Activated CD4-positive, alpha-beta T cell treated with anti-CD3 and anti-CD28 coated beads for 24 hours (primary cell): ENCODE measurements at places on chromosomes 6 and 20.

DNA sequence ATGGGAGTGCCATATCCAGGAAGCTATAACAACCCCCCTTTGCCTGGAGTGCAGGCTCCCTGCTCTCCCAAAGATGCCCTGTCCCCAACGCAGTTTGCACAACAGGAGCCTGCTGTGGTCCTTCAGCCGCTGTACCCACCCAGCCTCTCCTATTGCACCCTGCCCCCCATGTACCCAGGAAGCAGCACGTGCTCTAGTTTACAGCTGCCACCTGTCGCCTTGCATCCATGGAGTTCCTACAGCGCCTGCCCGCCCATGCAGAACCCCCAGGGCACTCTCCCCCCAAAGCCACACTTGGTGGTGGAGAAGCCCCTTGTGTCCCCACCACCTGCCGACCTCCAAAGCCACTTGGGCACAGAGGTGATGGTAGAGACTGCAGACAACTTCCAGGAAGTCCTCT, 56.7 kb upstream of the TMEM181 start:
- no peak for DNase-seq

DNA sequence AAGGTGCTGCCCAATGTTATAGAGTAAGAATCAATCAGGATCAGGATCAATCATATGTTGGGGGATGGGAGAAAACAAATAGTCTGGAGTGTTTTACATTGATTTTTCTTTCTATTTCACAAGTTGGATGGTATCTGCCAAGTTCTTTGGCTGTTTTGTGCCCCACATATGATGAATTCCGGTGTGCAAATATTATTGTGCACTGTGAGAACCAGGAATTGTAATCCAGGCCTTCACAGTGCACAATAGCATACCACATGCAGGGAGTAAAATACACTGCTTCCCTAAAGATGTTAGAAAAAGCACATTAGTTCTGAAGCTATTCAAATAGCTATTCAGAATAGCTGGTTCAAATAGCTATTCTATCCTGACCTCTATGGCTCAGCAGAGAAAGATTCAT, 133.7 kb downstream of the LCA5 start:
- DNase-seq = no peak

DNA sequence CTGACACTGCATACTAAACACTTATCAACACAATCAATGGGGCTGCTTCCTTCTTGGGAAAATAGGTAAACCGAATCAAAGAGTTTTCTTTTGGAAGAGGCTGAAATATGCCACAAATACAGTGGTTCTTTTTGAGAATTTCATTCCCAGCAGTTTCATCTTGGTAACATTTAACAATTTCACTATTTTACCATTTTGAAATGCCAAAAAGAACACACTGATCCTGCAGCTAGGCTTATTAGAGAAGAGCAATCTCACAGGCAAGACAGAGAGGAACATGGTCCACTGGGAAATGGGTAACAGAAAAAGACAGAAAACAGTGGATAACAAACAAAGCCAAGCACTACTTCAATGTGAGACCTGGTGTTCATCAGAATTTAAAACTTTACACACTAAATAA, 2.5 kb downstream of the CNR1 start:
- DNase-seq = no peak

GRCh38 chr20:63895952-63896263, 982 bp downstream of the DNAJC5 start:
- no peak for DNase-seq

DNA sequence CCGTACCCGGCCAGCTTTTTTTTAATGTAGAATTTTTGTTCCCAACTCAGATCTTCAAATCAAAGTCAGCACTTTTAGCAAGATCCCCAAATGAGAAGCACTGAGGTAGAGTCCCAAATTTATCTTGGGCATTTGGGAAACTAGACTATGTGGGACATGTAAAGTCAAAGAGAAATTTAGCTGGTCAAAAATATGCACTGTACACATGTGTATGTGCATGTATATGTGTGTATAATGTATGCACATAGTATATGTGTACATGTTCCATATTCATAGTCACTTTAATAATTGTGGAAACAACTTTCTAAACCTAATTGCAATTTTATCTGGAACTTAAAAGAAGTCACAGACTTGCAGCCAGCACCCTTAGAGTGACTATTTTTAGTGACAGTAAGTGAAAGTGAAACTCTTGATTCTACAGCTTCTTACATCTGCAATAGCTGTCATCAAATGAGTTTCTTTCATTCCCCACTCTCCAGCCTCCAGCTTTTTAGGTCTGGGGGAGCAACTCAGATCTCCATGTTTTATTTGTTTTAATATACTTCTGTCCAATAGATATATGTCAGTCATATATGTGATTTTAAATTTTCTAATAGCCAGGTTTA, 53.6 kb downstream of the CDC40 start:
- DNase-seq = no peak

DNA sequence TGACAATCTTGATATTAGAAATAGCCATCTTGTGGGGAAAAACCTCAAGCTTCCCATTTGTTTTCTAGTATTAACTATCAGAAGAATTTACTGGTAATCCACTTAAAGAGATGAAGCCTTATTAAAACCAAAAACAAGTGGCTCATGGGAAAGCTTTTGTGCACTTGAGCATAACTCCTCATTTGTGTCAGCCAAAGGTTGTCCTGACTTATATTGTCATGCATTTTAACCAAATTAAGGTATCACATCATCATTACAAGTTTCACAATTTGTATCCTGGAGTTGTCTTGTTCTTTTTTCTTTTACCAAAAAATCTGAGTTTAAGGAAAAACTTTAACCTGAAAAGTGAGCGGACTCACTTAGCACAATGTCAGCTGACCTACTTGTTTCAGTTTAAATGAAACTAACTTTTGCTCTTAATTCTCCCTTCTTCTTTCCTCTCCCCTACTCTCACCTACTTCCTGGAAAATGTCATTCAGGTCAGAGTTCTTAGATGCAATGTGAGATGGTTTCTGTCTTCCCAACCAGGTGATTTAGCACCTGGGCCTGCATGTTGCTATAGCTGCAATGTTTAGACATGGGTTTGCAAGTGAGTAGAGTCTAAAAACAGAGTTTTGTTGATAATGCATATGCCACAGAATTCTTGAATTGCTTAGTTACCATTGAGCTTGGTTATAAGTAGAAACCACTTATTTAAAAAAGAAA, 82.8 kb downstream of the TNFAIP3 start:
- DNase-seq = no peak

DNA sequence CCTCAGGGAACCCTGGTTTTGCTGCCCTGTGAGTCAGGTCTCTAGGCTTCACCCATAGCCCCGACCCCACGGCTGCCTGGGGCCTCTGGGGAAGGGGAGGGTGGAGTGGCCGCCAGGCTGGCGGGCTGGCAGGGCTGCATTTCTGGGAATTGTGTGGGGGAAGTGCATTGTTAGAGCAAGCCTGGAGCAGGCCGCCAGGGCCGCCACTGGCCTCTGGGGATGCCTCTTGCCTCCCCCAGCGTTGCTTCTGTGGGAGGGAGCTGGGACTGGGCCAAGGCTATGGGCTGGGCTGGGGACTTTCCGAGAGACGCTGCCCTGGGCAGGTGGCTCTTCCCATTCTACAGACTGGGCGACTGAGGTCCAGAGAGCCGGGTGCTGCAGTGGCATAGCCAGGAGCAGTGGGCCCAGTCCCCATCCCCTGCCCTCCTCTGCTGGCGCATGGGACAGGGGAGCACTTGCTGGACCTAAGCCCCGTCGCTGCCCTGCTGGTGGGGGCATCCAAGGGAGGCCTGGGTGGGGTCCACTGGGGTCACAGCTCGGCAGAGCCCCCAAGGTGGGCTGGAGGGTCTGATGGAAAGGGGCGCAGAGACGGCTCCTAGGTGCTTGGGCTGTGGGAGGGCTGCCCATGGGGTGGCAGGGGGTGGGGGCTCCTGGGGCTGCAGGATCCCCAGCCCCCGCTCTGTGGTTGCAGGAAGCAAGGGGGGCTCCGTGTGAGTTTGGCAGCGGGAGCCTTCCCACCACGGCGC, 6.6 kb upstream of the SOX18 start:
- no peak for DNase-seq

- DNase-seq = no peak
Observed at GRCh38 chr6:149761438-149761837, 11.9 kb downstream of the PCMT1 start.

GRCh38 chr6:35243386-35243958, 16.1 kb upstream of the ZNF76 start:
- no peak for DNase-seq

DNA sequence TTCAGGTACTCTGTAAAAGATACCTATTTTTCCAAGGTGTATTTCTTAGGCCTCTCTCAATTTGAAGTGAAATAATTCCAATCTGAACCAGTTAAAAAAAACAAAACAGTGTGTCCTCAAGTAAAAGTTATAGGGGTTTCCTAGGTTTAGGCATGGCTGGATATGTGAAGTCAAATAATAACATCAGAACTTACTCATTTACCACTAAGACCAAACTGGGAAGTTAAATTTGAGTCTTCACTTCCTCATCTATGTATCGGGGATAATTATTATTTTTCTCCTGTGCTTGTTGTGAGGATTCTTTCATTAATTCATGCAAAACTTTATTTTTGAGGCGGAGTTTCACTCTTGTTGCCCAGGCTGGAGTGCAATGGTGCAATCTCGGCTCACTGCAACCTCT, 86.2 kb upstream of the PTPRK start:
- no peak for DNase-seq

- DNase-seq = no peak
Observed at GRCh38 chr20:13613917-13614316, 24.8 kb downstream of the TASP1 start.

DNA sequence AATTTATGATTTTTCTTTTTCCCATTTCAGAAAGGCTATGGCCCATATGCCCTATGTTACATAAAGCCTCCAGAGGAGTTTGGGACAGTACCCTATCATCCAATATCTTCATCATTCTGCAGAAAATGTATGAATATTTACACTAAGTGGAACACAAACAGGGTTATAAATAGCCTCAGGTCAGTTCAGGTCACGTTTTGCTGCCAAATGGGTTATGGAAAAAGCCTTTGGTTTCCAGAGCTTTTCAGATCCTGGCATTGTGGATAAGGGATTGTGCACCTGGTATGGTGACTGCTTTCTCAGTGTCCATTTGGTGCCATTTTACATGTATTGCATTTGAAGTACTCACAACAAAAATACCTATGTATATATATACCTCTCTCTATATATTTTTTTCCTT, 29.4 kb downstream of the UTRN start:
- DNase-seq = no peak

GRCh38 chr20:24011282-24011681, 22.7 kb upstream of the GGTLC1 start:
- DNase-seq = no peak

- DNase-seq = no peak
Observed at GRCh38 chr6:149830731-149831307, 33.3 kb downstream of the LRP11 start.

DNA sequence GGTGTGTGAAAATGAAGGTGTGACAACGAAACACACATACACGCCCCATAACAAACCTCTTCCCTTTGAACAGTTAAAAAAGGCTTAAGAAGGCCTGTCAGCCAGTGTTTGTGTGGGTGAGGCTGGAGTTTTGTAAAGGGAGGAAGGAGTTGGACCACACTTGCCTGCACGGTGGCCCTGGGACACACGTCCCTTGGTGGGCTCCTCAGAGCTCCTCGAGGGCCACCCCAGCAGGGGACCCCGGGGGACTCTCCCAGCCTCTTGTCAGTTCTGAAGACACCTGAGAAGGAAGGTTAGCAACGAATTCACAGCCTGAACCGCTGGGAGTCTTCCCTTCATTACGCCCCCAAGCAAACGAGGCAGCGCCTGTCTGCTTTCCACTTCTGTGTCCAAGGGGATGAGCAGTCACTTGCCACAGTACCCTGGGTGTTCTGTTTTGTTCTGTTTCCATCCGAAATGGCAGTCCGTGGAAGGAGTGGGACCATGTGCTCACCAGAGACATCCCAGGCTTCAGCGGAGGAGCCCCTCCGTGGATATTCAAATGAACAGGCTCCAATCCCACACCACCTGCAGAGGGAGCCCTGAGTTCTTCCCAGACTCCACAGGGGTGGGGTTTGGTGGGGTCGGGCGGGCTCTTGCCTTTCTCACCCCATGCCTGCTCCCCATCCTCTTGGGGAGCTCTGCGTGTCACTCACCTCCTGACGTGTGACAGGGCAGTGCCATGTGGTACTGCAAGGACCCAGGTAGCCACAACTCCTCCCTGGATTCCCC, 68.6 kb downstream of the NRN1 start:
- no peak for DNase-seq

GRCh38 chr6:56799989-56800388, 154.9 kb upstream of the BEND6 start:
- no peak for DNase-seq

DNA sequence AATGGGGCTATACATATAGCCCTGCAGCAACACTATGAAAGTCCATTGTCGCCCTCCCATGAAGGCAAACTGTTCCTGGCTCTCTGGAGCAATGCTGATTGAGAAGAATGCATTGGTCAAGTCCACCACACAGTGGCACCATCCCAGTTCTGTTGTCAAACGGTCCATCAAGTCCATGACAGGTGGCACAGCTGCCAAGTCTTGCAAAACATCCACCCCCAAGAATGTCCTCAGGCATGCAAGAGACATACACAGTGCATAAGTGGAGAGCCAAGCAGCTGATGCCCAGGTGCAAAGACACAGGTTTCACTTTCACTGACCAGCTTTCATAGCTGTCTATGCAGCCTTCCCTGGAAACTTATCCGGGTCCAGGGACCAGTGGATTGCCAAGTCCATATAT, 17.5 kb downstream of the ZNF391 start:
- no peak for DNase-seq

- no peak for DNase-seq
Observed at GRCh38 chr6:3740551-3741476, 10.7 kb downstream of the PXDC1 start.

DNA sequence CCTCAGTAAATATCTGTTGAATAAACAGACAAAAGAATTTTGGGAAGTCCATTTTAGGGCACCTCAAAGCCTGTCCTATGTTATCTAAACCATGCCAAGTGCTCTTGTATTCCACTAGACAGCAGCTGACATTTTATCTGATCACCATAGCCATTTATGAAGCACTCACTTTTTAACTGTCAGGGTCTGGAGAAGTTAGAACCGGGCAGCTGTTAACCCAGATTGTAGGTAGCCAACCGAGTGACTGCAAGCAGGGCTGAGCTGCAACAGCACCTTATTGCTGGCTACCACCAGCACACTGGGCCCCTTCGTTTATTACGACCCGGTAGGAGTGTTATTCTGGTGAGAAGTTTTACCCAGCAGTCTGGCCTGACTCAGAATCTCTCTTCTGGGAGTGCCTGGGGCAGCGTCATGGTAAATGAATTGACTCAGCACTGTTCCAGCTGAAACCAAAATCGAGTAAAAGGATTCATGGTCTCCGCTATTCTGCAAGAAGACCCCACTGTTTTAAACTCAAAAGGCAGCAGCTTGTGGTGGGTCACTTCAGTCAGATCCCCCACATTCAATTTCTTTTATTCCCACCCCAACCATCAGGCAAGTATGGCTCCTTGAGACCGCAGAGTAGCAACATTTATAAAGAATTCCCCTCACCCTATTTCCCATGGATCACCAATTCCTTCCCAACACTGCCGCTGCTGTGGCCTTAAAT, 1.7 kb downstream of the UBE2V1 start:
- DNase-seq = peak; percentile 27

- DNase-seq = no peak
Observed at GRCh38 chr20:24691901-24692351, 222.5 kb downstream of the SYNDIG1 start.
